ENCODE measurements at places on chromosomes 4 and X.
A peak's percentile ranks its signal among the peaks of the same experiment; 100 is the strongest.

- no peaks in the 10 kb centered on the region for H3K4me1 ChIP-seq
- no peak for DNase-seq
- H3K27ac ChIP-seq = no peak overlapping the region
- H3K27me3 ChIP-seq = no peaks in the 10 kb centered on the region
These were observed 18.2 kb downstream of the MAGEA9 start for GRCh38 chrX:149799938-149800337.

GRCh38 chr4:173091362-173091761 lies 77.2 kb upstream of the GALNT7 start:
- no peaks in the 10 kb centered on the region for H3K4me1 ChIP-seq
- H3K36me3 ChIP-seq = no peaks in the 10 kb centered on the region
- H3K4me3 ChIP-seq = no peak overlapping the region
- no peak overlapping the region for H3K27ac ChIP-seq
- no peak for DNase-seq

DNA sequence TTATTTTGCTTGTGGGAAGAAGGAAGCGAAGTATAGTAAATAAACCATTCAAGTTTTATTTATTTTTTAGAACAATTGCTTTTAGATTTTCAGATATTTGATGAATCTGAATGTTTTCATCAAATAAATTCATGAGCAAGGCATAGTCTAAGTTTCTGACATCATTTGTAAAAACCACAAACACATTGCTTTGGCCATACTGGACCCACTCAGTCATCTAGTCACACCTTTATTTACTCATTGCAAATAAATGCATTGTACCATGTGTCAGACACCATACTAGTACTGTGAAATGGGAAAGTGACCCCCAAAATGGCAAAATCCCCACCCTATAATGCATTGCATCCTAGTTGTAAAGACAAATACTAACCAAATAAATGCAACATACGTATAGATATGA lies 449.1 kb upstream of the SMIM31 start:
- DNase-seq = no peak
- no peak overlapping the region for H3K27ac ChIP-seq
- H3K4me3 ChIP-seq = no peak overlapping the region
- H3K4me1 ChIP-seq = no peaks in the 10 kb centered on the region
- no peaks in the 10 kb centered on the region for H3K27me3 ChIP-seq

DNA sequence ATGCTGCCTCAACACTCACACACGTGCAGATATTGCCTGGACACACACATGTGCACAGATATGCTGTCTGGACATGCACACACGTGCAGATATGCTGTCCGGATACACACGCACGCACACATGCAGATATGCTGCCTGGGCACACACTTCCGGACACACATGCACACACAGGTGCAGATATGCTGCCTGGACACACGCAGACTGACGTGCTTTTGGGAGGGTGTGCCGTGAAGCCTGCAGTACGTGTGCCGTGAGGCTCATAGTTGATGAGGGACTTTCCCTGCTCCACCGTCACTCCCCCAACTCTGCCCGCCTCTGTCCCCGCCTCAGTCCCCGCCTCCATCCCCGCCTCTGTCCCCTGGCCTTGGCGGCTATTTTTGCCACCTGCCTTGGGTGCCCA lies 14.7 kb downstream of the FGFRL1 start:
- peaks cover 30% of the 10 kb centered on the region for H3K27me3 ChIP-seq
- H3K4me3 ChIP-seq = no peak overlapping the region
- DNase-seq = peak; percentile 78
- H3K36me3 ChIP-seq = peaks cover 32% of the 10 kb centered on the region

GRCh38 chrX:154791939-154792338 lies 13.3 kb downstream of the MPP1 start:
- H3K4me1 ChIP-seq = peaks cover 5% of the 10 kb centered on the region
- no peaks in the 10 kb centered on the region for H3K36me3 ChIP-seq
- no peak for DNase-seq
- H3K27ac ChIP-seq = no peak overlapping the region
- no peaks in the 10 kb centered on the region for H3K27me3 ChIP-seq

- H3K27me3 ChIP-seq = no peaks in the 10 kb centered on the region
- no peak for DNase-seq
- no peak overlapping the region for H3K27ac ChIP-seq
- H3K36me3 ChIP-seq = no peaks in the 10 kb centered on the region
- no peak overlapping the region for H3K4me3 ChIP-seq
These were observed 447.0 kb upstream of the GALNT7 start for GRCh38 chr4:172721659-172722058.

GRCh38 chr4:25580633-25581467 lies 74.8 kb upstream of the SLC34A2 start:
- H3K4me1 ChIP-seq = no peaks in the 10 kb centered on the region
- peak; percentile 49 for DNase-seq
- no peak overlapping the region for H3K4me3 ChIP-seq
- H3K27me3 ChIP-seq = no peaks in the 10 kb centered on the region
- no peaks in the 10 kb centered on the region for H3K36me3 ChIP-seq
- no peak overlapping the region for H3K27ac ChIP-seq

DNA sequence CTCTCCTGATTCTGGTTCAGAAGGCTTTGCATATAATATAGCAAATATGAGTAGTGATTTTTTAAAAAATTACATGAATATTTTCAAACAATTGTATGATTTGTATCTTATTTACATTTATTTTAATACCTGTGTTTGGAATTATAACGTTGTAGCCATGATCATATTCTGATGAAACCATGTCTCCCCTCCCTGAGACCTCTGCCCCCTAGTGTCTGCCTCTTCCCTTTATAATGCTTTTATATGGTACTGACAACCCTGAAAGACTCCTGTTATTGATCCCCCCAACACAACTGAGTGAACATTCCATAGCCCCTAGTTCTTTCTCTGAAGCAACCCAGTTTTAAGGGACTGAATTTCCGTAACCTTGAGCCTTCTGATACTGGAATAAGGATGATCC lies 187.4 kb downstream of the SOX3 start:
- H3K27ac ChIP-seq = no peak overlapping the region
- DNase-seq = no peak
- no peaks in the 10 kb centered on the region for H3K27me3 ChIP-seq
- no peaks in the 10 kb centered on the region for H3K4me1 ChIP-seq

Measured in stomach (tissue), 19 donors.